NCI-H2081 treated with DMSO at 0.1 percent for 48 hours (cell line): ENCODE measurements at places on chromosomes 3 and 15.

- DNase-seq, result no peak
Observed at GRCh38 chr3:108085370-108085769, 5.5 kb downstream of the CD47 start.

GRCh38 chr3:187763850-187764648 is 18.8 kb upstream of the BCL6 start:
- DNase-seq, result no peak

GRCh38 chr15:20351448-20351971 is 190.1 kb downstream of the GOLGA6L6 start:
- DNase-seq, result no peak

GRCh38 chr3:30084316-30084715 is 522.1 kb upstream of the TGFBR2 start:
- DNase-seq, result no peak

DNA sequence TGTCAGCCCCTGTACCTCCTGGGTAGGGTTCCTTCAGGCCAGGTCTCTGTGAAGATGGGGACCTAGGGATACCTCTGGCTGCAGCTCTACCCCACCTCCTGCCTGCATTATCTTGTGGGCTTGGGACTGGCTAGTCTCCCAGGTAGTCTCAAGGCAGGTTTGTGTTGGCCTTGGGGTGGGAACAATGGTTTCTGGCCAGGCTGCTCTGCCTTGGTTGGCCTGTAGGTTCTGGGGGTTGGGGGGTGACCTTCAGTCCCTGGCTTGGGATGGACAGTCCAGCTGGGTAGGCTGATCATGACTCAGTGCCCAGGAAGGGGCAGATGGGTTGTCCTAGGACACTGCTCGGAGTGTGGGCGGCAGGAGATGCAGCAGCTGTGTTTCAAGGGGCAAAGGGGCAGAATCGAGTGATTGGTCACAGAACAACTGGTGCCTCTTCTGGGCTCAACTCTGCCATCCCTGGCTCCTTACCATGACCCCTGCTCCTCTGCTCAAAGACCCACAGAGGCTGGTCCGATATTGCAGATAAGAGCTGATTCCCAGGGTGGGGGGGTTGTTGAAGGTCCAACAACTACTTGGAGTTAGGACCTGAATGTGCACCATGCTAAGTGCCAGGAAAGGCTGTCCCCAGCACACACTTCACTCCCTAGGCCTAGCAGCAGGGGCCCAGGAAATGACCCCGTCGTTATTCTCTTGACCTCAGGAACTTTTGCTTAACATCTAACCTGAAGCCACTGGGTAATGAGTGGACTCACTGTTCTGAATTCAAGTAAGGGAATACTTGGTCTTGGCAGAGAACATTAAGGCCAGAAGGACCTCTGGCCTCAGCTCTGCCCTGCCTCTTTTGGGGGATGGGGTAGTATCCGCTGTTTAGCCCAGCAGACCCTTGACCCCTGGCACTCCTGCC is 18.1 kb upstream of the BSN start:
- no peak for DNase-seq
